Endodermal cell (in vitro differentiated cells): ENCODE measurements at places on chromosomes 4 and X.

GRCh38 chrX:119015407-119016237 lies 41.2 kb downstream of the LONRF3 start:
- no peaks in the 10 kb centered on the region for H3K27me3 ChIP-seq
- H3K36me3 ChIP-seq: no peaks in the 10 kb centered on the region
- H3K4me3 ChIP-seq: no peak overlapping the region

DNA sequence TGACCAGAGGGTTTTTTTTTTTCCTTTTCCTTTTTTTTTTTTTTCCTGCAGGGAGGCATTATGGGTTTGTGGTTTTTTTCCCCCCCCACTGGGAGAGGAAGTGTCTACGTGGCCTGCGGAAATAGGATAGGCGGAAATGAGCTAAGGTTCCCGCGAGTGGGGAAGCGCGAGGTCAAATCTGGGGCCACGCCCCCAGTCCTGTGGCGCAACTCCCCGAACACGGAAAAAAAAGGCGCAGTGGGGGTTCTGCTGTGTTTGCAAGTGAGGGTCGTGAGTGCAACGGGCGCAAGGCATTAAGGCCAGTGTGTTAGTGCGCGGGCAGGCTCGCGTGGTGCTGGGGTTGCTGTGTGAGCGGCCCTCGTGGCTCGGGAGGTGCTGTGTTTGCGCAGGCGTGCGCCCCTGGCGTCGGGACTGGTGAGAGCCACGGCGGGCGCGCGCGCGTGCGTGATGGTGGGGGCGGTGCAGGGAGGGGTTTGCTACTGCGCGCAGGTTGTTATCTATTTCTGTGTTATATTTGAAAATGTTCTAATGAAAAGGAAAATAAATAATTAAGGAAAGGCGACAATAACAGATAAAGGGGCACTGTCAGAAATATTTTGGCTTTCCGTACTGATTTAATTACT lies 685 bp upstream of the MORF4L2 start:
- peak overlapping the region; percentile 95 for H3K27ac ChIP-seq
- peak overlapping the region; percentile 98 for H3K4me3 ChIP-seq
- H3K36me3 ChIP-seq: peaks cover 26% of the 10 kb centered on the region
- no peaks in the 10 kb centered on the region for H3K27me3 ChIP-seq
- H3K4me1 ChIP-seq: no peaks in the 10 kb centered on the region

DNA sequence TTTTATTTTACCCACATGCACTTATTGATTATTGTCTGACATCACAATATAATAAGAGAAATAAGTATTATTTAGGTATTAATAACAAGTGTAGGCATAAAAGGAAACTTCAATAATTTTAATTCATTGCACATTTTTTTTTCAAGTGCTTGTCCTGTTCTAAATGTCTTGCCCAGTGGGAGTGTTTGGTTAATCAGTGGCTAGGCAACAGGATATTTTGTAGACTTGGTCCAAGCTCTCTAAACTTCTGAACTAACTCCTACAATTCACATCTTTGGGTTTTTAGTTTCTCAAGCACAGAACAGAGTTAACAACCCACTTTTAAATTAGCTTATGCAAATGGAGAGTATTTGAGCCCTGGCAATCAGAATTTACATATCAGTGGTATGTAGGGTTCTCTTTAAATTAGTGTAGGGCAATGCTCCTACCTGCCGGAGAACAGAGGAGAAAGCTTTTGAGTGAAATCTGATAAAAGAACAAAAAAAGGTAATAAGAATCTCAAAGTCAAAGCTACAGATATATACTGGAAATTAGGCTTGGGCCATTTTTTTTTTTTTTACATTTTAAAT lies 353.5 kb downstream of the ADGRL3 start:
- no peak overlapping the region for H3K4me3 ChIP-seq
- H3K4me1 ChIP-seq: peaks cover 3% of the 10 kb centered on the region
- no peaks in the 10 kb centered on the region for H3K27me3 ChIP-seq
- H3K36me3 ChIP-seq: no peaks in the 10 kb centered on the region

- H3K27ac ChIP-seq: no peak overlapping the region
- no peak for DNase-seq
- no peaks in the 10 kb centered on the region for H3K27me3 ChIP-seq
- H3K4me3 ChIP-seq: no peak overlapping the region
- peaks cover 5% of the 10 kb centered on the region for H3K4me1 ChIP-seq
Measured at GRCh38 chr4:94508806-94509205, 57.1 kb downstream of the PDLIM5 start.
